ENCODE measurements at places on chromosomes 12 and 14.

DNA sequence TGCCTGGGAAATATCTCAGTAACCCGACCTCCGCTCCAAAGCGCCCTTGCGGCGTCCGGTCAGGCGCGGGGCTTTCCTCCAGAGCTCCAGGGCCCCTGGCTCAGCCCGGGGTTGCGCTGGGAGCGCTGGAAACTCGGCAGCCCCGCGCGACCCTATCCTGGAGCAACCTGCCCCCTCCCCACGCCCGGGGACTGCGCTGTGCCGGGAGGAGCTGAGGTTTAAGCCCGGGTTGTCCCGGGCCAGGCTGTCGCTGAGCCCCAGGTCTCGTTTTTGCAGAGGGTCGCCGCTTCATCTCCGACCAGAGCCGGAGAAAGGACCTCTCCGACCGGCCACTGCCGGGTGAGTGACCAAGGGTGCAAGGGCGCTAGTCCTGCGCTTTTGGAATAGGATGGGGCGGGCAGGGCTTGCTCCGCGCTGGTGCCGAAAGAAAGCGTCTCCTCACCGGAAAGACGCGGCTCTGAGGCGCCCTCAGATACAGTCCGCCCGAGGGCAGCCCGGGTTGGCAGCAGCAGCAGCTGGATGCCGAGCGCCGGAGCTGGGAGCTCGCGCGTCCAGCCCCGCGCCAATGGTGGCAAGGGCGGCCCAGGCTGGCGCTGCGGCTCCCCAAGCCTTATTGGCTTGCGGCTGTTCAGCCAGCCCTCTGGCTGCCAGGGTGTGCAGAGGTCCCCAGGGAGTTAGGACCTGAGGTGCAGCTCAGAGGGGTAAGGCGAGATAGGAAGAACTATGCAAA is 1.5 kb downstream of the SPX start:
- DNase-seq, result peak; percentile 47

- DNase-seq, result no peak
Observed at GRCh38 chr12:91387461-91388134, 205.0 kb upstream of the DCN start.

DNA sequence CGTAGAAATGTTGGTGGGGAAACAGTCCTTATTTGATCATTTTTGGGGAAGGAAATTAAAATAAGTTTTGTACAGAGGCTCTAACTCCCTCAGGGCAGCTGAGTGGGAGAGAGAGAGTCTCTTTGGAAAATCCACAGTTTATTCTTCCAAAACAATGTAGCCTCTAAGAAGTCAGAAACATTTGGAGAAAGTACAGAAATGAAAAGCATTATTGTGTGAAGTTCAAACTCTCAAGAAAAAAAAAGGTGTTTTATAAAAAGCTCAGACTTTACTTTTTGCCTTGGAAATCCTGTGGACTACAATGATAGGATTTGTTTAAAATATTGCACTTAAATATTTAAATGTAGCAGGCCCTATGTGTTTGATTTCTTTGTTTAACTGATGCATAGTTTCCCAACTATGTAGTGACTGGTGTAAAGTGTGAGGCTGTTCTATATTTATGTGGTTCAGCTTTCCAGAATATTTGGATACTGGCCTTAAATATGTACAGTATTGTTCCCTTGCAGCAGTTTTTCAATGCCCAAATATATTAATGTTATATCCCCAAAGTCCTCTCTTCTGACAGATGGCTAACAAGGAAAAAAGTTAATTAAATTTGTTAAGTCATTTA is 82.0 kb upstream of the OTOGL start:
- DNase-seq, result no peak

DNA sequence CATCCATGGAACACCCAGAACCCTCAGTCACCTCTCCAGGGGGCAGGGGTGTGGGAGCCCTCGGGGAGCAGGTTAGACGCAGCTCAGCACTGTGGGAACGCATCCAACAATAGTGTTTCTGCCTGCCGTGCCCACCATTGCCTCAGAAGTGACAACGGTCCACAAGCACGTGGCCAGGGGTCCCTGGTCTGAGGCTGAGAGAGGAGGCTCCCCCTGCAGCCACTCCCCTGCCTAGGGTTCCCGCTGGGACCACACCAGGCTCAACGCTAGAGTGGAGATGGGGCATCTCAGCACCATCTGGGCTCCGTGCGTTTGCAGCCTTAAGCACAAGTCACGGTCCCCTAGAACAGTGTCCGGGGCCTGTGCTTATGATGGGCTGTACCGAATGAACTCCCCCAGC is 62.7 kb downstream of the TESC start:
- no peak for DNase-seq

DNA sequence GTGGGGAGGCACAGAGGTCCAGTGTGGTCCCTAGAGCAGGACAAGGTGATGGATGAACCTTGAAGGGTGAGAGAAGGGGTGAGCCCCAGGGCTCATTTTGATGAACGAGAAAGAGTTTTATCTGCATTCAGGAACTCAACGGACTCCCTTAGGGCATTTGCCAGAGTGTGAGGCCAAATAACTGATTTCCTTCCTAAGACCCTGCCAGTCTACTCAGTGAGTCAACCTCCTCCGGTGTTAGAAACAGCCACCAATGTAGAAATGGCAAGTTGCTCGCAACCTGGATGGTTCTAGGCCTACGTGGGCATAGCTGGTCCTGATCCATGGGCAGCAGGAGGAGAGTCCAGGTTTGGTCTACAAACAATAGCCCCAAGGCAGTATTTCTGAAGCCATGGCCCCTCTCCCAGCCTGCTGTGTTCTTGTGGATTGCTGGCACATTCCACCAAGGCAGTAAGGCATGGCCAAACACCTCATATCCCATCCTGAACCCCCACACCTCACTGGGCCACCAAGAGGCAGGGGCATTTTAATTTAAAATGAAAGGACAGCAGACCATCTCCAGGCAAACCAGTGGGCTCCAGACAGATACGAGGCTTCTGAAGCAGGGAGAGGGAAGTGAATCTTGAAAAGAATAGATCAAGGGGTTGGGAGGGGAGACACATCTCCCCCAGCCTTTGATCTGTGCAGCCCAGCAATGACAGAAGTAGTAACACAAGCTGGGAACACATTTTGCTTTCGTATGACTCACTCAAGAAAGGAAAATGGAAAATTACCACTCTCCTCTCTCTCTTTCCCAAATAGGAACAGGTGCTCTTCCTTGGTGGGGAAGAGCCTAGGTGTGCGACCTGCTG is 25.4 kb upstream of the TESC start:
- DNase-seq, result no peak

DNA sequence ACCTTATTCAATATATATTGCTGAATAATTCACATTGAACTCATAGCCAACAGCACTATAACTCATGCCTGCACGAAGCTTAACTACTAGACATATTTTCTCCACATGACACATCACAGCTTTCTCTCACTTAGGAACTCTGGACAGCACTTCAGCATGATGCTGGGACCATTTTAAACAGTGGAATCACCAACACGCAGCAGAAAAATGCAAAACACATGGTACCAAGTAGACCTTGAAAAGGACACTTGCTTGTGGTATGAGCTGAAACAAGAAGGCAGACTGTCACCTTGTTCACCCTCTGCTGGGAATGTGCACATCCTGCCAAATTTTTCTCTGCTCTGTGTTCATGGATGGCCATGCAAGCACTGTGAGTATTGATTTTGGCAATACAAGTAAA is 34.8 kb upstream of the CD9 start:
- peak; percentile 55 for DNase-seq

Measured in AG08395 (cell line).